ENCODE measurements at places on chromosomes 4 and X. TPM values are rescaled to one million over a fixed set of nuclear protein-coding genes. Genes with fewer than 3 reads are reported as not detected.

- DNase-seq, result no peak
Observed at GRCh38 chrX:110836982-110837381, 41.4 kb upstream of the CHRDL1 start.

DNA sequence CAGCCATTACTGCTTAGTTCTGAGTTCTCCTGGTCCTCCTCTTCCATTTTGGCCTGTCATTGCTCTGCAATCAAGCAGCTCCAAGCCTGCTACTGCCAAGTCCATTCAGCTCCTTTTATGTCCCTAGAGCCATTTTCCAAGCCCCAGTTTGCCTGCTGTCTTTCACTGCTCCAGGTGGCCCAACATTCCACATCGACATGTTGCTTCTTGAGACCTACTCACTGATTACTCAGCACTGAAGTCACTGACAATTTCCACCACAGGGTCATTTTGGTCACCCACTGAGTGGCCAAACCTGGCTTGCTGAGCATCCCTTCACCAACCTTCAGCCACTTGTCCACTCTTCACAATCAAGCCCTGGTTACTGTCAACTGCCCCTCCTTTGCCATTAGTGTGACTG, 27.2 kb downstream of the LRIT3 start:
- DNase-seq, result no peak

DNA sequence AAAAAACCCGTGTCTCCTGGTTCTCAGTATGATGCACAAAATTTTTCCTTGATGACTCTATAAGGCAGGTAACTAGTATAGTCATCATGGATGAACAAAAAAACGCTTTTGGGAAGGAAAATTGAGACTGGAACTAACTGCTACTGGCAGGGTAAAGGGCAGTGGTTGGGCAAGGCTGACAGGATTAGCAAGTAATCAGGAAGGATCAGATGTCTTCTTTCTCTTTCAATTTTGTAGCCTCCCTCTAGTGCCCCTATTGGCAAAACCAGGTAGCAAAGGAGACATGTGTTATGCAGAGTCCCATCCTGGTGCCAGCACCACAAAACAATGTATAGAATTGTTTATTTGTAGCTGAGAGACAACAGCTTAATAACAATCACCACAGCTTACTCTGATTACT, 12.8 kb upstream of the SLITRK4 start:
- no peak for DNase-seq

The TDO2 gene
- total RNA-seq, result not detected

The JADE3 gene
- 0.26 TPM for total RNA-seq

The NUP62CL gene
- 3.5 TPM for total RNA-seq
